ENCODE measurements at places on chromosomes 11 and 22.

DNA sequence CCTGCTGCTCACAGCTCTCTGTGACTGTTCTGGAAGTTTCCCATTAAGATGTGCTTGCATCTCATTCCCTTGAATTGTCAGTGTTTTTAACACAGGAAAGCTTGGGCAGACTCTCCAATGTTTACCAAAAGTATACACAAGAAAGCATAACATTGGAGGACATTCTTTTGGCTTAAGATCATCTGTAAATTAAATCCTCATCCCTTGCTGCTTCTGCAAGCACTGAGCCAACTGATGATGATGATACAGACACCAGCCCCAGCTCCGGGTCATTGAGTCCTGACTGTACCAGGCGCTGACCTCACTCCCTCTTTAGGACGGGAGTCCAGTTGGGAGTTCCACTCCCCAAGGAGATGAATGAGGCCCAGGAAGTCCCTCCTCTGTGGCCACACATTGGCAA, 23.8 kb downstream of the CD82 start:
- DNase-seq = no peak

DNA sequence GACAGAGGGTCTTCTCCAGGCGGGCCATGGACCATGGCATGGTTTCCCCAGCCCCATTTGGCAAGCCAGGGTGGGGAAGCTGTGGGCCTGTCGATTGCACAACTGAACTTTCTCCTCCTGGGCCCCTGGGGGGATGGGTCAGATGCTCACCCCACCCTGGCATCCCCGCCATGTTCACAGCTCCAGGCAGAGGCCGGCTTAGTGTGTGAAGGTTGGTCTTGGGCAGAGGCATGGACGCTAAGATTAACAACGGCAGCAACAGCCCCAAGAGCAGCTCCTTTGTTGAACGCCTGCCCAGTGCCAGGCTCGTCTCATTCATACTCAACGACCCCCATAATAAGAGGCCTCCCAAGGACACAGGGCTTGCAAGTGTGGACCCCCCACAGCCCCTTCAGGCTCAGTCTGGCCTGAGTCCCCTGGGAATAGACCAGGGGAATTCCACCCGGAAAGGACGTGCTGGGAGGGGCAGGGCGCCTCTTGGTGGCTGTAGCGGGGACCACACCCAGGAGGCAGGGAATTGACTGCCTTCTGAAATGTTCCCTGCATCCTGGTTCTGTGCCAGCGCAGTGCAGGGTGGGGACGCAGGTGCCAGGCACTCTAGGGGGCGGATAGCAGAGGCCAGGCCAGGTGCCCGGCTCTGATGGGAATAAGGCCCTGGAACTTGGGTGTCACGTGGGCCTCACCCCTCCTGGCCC, 8.3 kb downstream of the TSPO start:
- no peak for DNase-seq

- no peak for DNase-seq
These were observed 19.5 kb upstream of the SCGB1A1 start for GRCh38 chr11:62399172-62399877.

GRCh38 chr11:111645657-111646316, 43.5 kb downstream of the SIK2 start:
- no peak for DNase-seq

DNA sequence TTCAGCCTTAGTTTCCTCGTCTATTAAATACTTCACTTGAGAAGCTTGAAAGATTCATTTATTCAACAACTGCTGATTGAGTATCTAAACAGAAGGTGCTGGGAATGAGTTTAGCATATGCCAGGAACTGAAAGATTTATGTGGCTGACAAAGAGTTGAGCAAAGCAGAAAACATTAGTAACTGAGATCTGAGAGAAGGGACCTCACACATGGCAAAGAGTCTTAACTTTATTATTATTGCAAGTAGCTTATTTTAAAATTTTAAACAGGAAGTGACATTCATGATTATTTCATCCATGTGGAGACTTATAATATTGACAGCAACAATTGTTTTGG, 133.6 kb downstream of the CASP12 start:
- DNase-seq = peak; percentile 5

DNA sequence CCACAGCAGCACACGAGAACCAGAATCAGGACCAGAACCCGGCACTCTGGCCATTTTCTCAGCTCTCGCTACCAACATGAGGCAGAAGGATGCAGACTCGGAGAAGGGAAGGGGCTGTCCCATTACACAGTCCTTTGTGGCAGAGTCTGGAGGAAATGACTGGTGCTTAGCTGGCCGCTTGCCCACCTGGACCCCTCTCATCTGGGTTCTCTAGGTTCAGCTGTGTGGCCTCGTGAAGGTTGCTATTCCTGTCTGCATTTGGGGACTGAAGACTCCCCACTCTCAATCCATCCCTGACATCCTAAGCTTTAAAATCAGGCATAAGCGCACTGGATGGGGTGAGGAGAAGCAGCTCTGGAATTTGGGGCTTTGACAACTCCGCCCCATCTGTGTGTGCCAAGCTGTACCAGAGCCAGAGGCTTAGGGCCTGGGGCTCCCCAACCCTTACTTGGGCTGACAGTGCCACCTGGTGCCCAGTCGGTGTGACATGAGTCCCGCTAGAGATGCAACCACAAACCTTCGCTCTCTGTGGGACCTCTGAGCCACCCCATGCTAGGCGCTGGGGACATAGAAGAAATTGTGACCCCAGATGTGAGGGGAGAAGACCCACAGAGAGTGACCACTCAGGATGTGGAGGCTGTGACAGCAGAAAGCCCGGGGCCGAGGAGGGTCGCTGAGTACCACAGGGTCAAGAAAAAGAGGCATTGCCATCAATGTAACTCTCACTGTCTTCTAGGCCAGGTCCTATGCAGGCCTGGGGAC, 35.8 kb upstream of the FCHSD2 start:
- peak; percentile 50 for DNase-seq

DNA sequence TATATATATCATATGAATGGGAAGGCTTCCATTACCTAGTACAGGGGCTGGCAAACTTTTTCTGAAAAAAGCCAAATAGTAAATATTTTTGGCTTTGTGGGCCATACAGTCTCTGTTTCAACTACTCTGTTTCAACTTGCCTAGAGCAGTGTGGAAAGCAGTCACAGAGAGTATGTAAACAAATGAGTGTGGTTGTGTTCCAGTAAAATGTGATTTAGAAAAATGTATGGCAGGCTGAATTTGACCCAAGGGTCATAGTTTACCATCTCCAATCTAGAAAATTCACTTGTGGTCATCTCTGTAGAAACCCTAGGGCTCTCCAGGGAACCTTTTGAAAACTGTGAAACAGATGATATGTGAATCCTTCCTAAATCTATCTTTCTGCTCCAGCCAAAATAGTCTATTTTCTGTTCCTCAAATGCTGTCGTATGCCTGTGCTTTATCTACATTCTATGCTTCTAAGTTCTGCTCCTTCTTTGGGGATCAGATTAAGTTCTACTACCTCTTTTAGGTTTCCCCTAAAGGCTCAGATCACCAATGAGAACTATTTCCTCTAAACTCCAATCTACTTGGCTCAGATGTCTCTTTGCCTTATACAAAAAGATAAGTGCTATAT, 356.2 kb downstream of the METTL15 start:
- DNase-seq = no peak

DNA sequence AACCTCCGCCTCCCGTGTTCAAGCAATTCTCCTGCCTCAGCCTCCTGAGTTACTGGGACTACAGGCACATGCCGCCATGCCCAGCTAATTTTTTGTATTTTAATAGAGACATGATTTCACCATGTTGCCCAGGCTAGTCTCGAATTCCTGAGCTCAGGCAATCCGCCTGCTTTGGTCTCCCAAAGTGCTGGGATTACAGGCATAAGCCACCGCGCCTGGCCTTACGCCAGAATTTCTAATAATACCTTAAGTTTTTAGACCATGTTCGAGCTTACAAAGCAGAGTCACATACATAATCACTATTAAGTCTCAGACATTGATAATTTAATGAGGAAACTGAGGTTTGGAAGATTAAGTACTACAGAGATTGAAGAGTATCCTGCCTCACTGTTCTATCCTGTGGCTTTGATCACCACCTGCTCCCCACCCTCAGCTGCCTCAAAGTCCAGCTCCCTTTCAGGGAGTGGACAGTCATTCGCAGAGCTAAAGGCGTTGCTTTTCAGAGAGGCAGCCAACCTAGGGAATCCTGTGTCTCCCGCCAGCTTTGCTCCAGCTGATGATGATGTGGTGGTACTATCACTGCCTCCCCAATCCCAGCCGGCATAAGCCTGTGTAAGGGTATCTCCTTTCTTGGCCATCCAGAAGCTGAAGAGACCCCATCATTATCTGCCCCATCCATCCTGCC, 7.7 kb downstream of the UBASH3B start:
- no peak for DNase-seq

- DNase-seq = no peak
These were observed 507.6 kb downstream of the INSC start for GRCh38 chr11:15622231-15622890.

DNA sequence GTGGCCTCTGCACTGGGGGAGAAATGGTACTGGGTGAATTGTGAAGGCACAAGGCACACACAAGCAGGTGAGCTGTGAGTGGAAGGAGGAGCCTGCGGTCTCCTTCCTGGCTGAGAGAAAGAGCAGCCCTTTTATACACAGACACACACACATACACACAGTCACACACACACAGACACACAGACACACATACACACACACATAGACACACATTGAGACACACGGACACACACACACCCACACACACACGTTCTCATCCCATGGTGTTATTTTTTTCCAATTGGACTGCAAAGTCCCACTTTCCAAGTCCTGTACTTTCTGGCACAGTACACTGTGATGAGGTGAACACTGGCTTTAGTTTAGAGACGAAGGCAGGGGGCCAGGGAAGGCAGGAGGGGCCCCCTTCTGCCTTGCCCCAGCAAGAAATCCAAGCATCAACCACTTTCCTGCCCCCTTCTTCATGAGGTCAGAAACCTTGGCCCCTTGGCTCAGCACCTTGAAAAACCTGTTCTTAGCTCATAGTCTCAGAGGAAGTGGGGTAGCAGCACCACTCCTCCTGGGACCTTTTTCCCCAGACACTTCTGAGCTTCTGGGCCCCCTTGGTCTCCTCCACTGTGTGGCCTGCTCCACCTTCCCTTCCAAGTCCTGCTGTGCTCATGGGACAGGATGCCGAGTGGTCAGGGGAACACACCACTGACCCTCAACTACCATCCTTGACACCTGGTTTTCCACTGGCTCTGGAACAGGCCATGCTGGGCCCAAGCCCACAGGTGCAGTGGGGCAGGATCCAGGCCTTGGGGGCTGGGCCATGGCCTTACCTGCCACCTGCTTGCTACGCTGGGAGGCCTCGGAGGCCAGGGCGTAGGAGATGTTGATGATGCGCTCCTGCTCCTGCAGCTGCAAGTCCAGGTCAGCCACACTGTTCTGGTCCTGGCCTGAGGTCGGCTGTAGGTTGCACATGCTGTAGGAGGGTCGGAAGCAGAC, 43.8 kb downstream of the C11orf58 start:
- no peak for DNase-seq

DNA sequence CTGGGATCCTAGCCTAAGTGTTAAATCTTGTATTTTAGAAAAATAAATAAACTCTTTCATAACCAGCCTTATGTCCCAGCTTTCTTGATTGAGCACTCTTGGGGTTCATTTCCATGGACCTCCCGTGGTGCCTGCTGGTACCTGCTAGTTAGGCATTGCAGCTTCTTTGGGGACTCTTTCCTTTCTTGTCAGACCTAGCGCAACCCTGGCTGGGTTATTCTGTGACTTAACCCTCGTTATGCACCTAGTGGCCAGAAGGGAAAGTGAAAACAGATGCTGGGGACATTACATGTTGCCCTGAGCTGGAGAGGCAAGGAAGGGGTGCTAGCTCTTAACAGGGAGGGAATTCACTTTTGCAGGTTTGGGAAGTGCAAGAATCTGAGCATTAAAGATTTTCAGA, 46.8 kb downstream of the APIP start:
- DNase-seq = no peak

- no peak for DNase-seq
These were observed 28.7 kb downstream of the TMPRSS6 start for GRCh38 chr22:37080838-37081237.

DNA sequence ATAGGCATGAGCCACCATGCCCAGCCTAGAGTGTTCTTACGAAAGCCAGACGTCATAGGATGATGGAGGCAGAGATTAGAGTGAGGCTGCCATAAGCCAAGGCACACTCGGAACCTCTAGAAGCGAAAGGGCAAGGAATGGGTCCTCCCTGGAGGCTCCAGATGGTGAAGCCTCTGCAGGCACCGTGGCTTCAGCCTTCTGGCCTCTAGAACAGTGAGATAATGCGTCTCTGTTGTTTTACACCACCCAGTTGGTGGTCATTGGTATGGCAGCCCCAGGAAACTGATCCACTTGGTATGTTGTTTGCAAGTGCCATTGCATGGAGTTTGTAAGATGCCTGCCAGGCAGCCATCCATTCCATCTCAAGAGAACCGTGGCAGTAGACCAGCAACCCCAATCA, 791.0 kb downstream of the TBC1D22A start:
- no peak for DNase-seq

GRCh38 chr22:31490496-31490925, 869 bp upstream of the EIF4ENIF1 start:
- DNase-seq = peak; percentile 68

- no peak for DNase-seq
These were observed 11.7 kb downstream of the NRXN2 start for GRCh38 chr11:64711138-64711955.

GRCh38 chr22:45554040-45554406, 51.3 kb downstream of the FBLN1 start:
- no peak for DNase-seq

- no peak for DNase-seq
These were observed 29.9 kb upstream of the SMIM38 start for GRCh38 chr11:69125861-69126260.

DNA sequence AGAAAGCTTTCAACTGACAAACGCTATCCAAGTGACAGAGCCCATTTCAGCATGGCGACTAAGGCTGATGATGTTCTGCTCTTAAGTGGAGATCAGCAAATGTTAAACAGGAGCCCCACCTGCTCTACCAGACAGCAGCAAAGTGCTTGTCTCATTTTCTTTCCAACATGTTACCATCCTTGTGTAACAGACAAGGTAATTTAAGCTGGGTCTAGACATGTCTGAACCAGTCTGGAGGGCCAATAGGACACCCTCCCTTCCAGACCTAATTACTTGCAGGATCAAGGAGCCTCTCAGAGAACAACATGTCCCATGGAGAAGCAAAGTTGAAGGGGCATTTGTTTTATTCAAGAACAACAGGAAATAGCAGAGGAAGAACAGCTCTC, 3.9 kb upstream of the LMO2 start:
- DNase-seq = no peak

All from T-helper 2 cell (primary cell).